ENCODE measurements at places on chromosomes 11 and 22. TPM values are rescaled to one million over a fixed set of nuclear protein-coding genes. Genes with fewer than 3 reads are reported as not detected.

GRCh38 chr22:29359469-29359868 lies 28.9 kb downstream of the AP1B1 start:
- no peak for DNase-seq

GRCh38 chr11:74446532-74446938 lies 20.8 kb downstream of the KCNE3 start:
- no peak for DNase-seq

DNA sequence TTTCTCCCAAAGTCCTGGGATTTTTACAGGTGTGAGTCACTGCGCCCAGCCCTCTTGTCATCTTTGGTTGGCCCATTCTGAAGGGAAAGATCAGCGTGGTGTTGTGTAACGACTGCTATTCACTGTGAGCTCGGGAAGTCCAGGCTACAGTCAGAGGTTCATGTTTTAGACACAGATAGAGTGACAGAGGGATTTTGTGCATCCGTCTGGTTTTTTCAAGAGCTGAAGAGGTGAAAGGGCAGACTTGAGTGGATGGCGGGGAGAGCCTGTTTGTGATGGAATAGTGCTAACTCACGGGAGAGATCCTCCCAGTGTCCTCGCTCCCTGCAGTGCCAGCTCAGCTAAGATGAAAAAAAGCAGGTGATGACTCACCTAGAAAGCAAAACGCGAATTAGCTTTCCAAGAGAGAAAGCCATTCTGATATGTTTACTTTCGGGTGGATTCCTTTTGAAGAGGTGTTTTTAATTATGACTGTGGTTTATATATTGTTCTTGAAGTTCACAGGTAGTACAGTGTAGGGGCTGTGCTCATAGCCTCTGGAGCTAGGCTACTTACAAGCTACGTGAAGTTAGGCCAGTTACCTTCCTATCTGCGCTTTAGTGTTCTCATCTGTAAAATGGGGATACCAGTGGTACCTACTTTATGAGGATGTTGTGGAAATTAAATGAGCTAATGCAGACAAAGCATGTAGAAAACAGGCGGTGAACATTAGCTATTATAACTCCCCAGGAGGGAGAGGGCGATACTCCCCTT lies 67.2 kb downstream of the C11orf91 start:
- DNase-seq = no peak

GRCh38 chr11:78982473-78982872 lies 407.8 kb upstream of the NARS2 start:
- no peak for DNase-seq

FAT3 gene
- 18.8 TPM for total RNA-seq

CALCA gene
- not detected for total RNA-seq

- no peak for DNase-seq
Observed at GRCh38 chr11:13297308-13297916, 19.8 kb downstream of the BMAL1 start.

DNA sequence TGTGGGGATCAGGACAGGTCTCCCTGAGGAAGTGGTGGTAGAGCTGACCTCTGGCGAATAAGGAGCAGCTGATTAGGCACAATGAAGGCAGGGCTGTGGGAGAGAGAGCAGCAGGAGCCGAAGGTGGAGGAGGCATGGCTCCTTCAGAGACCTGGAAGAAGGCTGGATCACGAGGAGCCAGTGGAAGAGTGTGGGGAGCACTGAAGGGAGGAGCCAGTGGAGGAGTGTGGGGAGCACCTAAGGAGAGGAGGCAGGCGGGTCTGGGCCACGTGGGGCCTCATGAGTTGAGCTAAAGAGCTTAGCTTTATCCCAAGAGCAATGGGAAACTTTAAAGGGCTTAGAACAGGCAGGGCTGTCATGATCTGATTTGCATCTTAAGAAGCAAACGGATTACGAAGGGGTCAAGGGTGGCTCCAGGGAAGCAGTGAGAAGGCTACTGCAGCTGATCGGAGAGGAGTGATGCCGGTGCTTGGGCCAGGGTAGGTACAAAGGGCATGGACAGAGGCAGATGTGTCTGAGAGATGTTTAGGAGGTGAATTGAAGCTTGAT lies 44.9 kb upstream of the EIF3D start:
- DNase-seq = no peak

DNA sequence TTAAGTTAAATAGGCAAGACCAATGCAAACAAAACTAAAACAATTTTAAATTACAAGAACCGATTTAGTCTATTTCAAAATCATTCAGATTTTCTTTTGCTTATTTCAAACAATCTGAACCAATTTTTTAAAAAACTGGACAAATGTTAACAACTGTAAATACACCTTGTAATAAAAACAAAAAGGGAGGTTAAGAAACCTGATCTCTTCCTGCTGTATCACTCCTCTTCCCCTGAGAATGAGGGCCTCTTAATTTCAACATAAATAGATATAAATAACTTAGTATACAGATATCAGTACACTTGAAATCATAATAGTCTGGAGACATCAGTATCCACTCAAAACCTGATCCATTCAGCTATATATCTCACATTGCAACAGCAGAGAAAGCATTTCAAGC lies 346.6 kb downstream of the TTC28 start:
- DNase-seq = no peak

MS4A3 gene
- total RNA-seq = not detected

GRCh38 chr11:512761-513595 lies 5.9 kb upstream of the RNH1 start:
- no peak for DNase-seq

GAL3ST1 gene
- 3.2 TPM for total RNA-seq

GRCh38 chr11:118646393-118646792 lies 33.1 kb downstream of the TREH start:
- no peak for DNase-seq

DNA sequence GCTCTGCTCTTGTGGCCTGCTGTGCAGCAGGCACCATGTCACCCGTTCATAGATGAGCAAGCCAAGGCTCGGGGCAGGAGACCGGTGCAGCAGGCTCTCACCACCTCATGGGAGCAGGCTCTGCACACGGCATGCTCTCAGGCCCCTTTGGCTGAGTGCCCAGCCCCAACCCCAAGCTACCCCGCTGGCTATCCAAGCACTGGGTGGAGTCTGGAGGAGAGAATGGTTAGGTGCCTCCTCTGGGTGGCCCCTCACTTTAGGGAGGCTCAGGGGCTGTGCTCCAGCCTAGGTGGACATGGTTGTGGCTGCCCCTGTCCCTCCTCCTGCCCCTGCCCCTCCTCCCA lies 199.9 kb downstream of the IGLL1 start:
- DNase-seq = no peak

CYTH4 gene
- total RNA-seq = 11.6 TPM

HTR3A gene
- total RNA-seq = 1.2 TPM

DNA sequence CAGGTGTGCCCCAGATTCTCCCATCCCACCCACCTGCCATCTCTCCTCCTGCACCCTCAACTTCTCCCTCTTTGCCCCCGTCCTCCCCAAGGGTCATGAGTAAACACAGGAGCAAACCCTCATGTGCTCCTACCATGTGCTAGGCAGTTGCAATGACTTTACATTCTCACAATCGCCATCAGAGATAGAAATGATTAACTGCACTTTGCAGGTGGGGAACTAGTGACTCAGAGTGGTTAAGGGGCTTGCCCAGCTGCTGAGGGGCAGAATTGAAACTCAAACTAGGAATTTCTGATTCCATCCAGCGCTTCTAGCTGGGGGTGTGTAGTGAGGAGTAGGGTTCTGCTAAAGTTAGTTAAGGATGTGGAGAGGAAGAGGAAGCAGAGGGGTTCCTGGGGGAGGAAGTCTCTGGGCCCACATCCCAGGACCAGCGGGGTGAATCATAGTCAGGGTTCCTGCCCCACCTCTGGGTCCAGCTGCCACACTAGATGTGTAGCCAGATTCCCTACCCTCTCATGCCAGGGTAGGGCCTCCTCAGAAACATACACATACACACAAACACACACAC lies 16.0 kb upstream of the PRG2 start:
- DNase-seq = no peak

GRCh38 chr11:97163631-97164191 lies 773.9 kb downstream of the JRKL start:
- no peak for DNase-seq

DNA sequence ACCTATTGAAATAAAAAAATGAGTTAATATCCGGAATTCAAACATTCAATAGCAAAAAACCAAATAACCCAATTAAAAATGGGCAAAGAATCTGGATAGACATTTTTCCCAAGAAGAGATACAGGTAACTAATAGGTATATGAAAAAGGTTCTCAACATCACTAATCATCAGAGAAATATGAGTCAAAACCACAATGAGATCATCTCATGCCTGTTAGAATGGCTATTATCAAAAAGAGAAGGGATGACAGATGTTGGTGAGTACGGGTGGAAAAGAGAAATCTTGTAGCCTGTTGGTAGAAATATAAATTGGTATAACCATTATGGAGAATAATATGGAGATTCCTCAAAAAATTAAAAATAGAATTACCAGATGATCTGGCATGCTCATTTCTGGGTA lies 26.9 kb upstream of the OR6M1 start:
- no peak for DNase-seq

SLC22A25 gene
- not detected for total RNA-seq

DNA sequence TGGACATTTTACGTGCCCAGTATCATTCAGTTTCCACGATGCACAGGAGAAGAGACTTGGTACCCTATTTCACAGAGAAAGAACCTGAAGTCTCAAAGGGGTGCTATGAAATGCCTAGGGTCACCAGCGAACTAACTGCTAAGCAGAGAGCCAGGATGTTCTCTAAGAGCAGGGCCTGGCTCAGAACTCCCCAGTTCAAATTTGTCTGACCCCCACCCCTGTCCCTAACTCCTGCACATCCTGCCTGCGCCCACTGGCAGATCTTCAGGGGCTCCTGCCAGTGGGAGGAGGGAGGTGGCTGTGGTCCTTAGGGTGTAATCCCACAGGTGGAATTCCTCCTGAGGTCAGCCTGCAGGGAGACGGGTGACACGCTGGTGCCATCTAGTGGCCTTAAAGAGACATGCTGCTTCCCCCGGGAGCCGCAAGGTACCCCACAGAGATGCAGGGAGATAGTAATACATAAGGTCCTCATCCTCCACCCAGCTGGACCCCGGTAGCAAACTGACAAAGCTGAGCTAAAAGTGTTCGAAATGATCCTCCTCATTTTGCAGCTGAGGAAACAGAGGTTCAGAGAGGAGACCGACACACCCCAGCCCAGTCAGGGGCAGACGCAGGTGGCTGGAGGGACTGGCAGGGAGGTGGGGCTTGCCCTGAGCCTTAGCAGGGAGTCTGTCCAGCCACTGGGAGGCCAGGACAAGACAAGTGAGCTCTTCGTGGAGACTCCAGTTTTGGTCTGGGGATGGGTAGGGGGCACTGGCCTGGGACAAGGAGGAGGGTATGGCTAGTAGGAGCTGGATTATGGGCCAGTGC lies 34.1 kb downstream of the MB start:
- no peak for DNase-seq

DNA sequence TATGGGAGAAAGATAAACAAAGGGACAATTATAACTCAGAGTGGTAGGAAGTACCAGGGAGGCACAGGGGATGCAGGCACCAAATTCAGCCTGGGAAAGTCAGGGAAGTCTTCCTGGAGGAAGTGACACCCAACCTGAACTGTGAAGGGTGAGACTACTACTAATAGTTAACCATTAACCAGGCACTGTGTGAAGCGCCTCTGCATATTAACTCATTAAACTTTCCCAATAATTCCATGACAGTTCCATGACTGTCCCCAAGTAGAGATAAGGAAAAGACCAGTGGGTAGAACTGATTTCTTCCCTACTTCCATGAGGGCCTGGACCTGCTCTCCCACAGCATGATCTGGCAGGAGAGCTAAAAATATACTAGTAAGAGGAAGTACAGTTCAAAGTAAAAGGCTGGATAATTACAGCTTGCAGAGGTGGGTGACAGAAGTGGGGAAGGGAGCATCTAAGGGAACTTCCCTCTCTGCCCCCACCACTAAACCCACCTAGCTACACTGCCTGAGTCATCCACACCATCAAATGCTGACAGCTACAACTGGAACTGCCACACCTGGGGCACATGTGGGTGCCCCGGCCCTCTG lies 4.7 kb upstream of the AP1B1 start:
- no peak for DNase-seq

DNA sequence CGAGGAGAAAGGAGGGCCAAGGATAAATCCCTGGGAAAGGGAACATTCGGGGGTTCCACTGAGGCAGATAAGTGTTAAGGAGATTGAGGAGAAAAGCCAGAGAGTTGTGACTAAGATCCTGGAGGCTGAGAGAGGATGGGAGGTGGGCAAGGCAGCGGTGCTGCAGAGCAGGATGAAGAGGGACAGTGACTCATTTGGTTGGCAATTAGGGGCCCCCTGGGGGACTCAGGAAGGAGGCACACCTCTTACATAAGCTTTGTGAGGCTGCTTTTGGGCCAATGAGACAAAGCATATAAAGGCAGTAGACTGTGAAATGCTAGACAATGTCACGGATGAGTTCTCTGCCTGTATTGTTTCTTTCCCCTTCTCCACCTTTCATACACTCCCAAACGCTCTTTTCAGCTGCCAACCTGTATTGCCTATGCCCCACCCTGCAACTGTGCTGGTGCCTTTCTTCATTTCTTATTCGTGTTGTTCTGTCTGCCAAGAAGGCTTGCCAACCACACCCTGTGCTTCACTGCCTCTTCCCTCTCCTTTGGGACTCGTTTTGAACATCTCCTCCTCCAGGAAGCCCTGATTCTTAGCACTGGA lies 246.8 kb upstream of the KIRREL3 start:
- DNase-seq = no peak

GRCh38 chr11:92099183-92099582 lies 125.4 kb upstream of the FAT3 start:
- no peak for DNase-seq

OR8D1 gene
- not detected for total RNA-seq

- no peak for DNase-seq
Observed at GRCh38 chr11:74438681-74439080, 28.7 kb downstream of the KCNE3 start.

All from esophagus muscularis mucosa (tissue), 4 donors.